ENCODE measurements at places on chromosomes 6 and 20.

GRCh38 chr20:3339571-3339970 lies 67.9 kb downstream of the DNAAF9 start:
- no peak for DNase-seq

DNA sequence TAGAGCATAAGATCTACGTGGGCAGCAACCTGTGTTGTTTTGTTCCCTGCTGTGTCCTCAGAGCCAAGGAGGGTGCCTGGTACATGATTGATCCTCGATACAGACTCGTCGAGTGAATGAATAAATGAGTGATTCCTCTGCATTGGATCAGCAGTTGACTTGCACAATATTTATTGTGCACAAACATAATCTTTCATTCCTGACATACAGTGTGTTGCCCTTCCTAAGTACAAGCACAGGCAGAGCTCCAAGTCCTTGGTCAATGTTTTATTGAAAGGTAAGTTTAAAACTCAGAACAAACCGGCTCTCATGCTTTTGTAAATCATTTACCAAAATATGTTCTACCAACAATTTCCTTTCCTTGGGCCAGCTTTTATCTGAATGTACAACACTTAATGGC lies 57.4 kb downstream of the STMND1 start:
- no peak for DNase-seq

DNA sequence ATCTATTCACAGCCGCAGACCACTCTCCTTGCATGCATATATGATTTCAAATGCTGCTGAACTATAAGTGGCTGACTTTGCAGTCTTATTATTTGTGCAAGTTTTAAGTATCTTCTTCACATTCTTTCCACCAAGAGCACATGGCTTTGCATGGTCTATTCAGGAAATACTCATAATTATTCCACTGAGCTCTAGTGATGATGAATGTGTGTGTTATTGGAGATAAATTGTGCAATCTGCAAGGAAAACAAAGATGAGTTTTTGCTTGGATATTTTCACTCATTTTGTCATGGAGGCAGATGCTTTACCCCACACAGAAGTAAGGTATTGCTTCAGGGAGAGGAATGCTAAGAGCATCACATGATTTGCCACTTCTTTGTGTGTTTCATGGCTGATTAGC lies 764.6 kb downstream of the TBC1D32 start:
- no peak for DNase-seq

DNA sequence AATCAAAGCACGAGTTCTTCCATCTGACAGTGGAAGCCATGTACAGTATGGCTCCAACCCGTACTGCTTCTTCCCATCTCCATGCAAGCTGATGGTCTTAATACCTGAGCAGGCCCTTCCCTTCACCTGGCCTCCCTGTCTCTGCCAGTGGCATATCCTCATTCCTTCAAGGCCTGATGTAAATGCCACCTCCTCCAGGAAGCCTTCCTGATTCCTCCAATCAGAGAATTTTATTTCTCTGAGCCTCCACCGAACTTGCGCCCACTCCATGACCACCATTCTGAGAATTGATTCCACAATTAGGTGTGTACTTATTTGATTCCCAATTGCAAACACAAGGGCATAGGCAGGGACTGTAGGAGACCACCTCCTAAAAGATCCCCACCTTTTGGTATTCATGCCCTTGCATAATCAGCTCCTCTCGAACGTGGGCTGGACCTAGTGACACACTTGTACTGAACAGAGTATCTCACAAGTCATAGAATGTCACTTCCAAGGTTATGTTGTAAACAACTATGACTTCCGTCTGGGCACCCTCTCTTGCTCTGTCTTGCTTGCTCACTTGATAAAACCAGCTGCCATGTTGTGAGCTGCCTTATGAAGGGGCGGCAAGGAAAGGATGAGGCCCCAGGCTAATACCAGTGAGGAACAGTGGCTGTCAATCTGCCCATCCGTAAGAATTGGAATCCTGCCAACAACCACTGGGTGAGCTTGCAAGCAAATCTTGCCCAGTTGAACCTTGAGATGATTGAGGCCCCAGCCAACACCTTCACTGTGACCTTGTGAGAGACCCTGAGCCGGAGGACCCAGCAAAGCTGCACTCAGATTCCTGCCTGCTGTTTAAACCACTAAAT lies 38.8 kb downstream of the CPNE5 start:
- DNase-seq, result no peak

DNA sequence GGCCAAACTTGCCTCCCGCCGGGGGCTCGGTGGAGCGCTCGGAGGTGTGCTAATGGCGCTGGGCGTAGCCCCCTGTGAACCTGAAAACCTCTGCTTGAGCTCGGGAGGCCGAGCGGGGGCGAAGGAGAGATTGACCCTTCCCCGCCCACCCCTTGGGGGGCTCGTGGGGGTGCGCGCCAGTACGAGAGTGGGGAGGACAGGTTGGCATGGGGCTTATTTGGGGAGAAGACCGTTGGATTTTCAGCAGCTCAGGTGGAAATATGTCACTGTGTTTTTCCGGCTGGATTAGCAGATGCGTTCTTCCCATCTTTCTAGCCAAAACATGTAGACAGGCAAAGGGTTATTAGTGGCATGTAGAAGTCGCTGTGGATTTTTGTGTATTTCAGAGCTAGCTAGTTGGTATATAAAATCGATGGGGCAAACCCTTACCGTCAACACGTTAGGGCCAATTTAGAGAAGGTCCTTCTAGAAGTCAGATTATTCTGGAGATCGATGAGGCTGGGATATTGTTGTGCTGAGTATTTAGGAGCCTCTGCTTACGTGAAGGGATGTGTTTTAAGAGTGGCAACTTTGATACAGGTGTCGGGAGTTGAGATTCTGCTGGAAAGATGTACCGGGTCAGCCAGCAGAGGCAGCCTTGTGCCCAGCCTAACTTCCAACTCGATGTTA lies 525 bp downstream of the NCOA7 start:
- peak; percentile 36 for DNase-seq

DNA sequence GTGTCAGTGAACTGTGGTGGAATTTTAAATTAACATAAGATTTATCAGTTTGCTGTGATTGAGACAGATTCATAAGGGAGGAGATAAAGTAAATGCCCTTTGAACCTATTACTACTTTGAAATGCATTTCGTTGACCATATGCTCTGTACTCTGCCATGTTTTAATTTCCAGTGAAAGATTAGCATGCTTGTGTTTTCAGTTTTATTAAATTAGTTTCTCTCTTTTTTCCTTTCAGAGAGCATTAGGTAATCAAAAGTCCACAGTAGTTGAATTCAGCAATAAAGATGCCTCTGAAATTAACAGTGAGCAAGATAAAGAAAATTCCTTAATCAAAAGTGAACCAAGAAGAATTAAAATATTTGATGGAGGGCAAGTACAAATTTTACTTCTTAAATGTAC lies 117.4 kb downstream of the HIVEP1 start:
- DNase-seq, result no peak

GRCh38 chr6:16764188-16764950 lies 3.1 kb upstream of the ATXN1 start:
- no peak for DNase-seq

All from activated naive CD8-positive, alpha-beta T cell treated with anti-CD3 and anti-CD28 coated beads, Interleukin-2, amount 50 U/mL, for 24 hours (primary cell).